ENCODE measurements at places on chromosomes 7 and 10.

DNA sequence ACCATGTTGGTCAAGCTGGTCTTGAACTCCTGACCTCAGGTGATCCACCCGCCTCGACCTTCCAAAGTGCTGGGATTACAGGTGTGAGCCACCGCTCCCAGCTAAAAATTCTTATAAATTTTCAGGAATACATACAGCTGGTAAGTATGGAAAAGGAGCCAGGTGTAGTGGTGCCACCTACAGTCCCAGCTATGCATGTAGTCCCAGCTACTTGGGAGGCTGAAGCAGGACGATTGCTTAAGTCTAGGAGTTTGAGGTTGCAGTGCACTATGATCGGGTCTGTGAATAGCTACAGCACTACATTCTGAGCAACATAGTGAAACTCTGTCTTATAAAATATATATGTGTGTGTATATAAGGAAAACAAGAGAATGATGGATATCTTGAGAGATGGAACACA lies 19.0 kb downstream of the LDB1 start:
- no peak for DNase-seq

DNA sequence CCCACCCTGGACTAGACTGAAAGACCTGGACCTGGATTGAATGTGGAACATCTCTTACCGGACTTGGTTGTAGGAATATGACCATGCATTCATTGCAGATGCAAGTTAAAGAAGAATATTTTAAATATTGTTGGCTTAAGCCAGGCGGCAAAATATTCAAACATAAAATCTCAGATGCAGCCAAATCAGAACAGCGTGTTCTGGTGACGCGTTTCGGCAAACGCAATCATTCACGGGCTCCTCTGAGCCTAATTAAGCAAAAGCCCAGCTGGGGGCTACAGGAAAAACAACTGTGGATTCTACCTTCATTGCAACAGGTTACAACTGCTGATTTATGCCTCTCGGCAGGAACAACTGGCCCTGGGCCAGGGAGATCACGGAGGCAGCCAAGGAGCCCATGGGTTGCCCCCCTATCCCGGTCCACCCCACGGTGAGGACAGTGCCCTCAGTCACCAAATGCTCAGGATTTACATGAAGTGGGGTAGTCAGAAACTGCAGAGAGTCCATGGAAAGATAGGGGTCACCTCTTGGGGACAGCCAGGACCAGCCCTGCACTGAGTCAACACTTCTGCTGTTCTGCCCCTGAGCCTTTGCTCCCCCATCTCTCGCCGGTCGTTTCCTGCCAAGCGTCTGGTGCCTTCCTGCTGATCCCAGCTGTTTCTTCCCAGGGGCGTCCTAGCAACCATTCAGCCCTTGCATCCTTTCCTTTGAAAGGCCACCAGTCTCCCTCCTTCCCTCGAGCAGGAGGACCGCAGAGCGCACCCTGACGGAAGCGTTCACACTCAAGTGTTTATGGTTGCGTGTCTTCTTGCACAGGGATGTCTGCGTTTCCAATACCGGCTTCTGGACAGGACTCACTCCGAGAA lies 64.4 kb upstream of the SFMBT2 start:
- peak; percentile 29 for DNase-seq

DNA sequence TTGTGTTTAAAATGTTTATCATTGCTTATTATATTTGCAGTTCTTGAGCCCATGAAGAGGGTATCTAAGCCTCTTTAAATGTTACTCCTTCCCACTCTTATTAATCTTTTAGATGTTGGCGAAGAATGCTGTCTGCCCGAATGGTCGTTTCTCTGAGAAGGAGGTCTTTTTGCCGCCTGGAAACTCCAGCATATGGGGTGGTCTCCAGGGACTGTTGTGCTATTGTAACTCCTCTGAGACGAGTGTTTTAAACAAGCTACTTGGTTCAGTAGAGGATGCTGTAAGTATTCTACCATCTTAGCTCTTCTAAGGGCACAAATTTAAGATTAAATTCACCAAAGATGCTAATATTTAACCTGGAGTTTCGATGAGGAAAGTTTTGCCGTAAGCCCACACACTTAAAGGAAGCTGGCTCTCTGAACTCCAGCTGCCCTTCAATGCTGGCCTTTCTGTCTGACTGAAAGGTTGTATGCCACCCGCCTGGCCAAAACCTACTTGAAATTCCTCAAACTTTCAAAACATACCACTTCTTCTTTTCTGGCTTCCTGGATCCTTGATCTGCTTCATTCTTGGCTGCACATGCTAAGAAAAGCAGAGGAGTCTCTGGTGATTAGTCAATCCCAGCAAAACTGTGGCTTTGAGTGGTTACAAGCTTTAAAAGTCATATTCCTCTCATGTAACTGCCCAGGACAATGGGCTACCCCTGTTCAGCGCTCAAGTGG lies 74.7 kb downstream of the ABCA13 start:
- no peak for DNase-seq

GRCh38 chr7:26633557-26633956 lies 230.8 kb downstream of the SKAP2 start:
- DNase-seq, result no peak

DNA sequence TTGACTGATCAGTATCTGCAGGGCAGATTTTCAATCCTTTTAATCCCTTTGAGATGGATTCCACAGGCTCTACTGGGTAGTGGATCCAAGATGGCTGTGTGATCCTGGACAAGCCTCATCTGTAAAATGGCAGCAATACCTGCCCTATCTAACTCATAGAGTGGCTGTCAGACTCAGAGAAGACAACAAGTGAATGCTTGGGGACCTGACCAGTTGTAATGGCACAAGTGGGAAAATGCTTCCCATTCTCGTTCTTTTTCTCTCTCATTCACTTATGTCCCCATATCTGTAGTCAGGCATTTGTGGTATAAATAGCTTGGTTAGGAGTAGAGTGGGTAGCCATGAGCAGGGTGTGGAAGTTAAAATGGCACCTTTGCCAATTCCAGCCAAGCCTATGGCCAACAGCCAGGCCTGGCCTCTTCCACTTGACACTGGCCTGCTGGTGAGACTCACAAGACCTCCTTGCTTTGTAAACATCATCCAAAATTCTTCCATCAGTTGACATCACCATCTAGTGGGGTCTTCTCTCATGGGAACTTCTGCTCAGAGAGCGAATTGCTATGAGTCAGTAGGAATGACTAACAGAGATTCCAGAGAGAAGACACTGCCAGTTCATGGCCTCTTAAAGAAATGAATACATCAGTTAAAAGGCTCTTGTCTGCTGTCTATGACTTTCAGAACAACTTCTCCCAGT lies 150.1 kb downstream of the PLPP4 start:
- no peak for DNase-seq

- no peak for DNase-seq
These were observed 22.4 kb upstream of the DRGX start for GRCh38 chr10:49418328-49418727.

GRCh38 chr10:91043173-91043910 lies 122.5 kb upstream of the ANKRD1 start:
- no peak for DNase-seq

- no peak for DNase-seq
These were observed 23.3 kb upstream of the HSPA12A start for GRCh38 chr10:116765648-116766081.

GRCh38 chr7:80826520-80827238 lies 92.2 kb downstream of the SEMA3C start:
- no peak for DNase-seq

DNA sequence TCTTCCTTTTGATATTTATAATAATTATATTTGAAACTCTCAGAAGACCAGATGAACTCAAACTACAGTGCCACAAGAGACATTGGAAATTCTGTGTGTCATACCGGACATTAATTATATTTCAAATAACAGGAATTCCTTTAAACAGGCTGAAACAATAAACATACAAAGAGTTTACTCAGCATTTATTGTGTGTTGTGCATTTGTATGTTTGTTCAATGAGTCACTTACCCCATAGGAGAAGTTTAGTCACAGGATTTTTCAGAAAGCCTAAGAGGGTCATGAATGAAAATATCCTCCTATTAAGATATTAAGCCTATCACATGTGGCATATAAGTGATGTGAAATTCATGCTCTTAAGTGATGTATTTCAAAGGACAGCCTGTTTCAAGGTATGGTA lies 566.8 kb downstream of the CNTNAP2 start:
- DNase-seq, result no peak

DNA sequence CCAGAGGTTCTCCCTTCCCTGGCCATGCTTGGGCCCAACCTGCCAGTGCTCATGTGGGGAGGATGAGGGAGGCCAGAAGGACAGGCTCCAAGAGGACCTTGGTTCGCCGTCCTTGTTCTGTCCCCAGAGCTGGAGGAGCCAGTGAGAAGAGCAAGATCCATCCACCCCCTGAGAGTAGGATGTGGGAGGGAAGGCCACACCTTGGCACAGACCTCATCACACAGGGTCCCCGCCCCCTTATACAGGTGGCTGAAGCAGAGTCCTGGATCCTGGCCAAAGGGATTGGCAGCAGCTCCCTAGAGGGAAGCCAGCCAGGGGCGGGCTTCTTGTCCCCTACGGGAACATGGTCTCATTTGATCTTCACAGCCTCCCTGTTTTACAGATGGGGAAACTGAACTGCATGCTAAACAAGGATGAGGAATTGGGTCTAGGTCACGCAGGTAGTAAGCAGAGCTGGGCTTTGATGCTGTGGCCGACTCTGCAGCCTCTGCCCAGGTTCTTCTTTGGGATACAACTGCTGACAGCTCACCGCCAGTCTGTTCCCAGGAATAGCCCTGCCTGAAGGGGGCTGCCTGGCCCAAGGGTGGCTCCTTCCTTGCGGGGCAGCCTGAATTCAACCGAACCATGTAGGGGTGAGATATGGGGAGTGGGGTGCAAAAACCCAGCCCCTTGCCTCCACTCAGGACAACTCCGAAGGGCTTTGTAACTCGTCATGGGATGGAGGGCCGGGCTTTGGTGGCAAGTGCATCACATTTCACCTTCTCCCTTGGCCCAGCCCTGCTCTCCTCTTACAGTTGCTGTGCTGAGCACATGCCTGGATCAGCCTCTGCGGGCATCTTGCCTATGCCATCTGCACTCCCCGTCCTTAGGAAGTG lies 62.2 kb upstream of the KDM7A start:
- DNase-seq, result no peak

GRCh38 chr10:106255111-106255678 lies 909.3 kb downstream of the SORCS1 start:
- no peak for DNase-seq

GRCh38 chr10:71243756-71244395 lies 31.5 kb downstream of the UNC5B start:
- DNase-seq, result no peak

- DNase-seq, result no peak
These were observed 951.1 kb downstream of the NRG3 start for GRCh38 chr10:82826132-82826531.

- DNase-seq, result no peak
These were observed 11.5 kb downstream of the PPIF start for GRCh38 chr10:79358811-79359210.

DNA sequence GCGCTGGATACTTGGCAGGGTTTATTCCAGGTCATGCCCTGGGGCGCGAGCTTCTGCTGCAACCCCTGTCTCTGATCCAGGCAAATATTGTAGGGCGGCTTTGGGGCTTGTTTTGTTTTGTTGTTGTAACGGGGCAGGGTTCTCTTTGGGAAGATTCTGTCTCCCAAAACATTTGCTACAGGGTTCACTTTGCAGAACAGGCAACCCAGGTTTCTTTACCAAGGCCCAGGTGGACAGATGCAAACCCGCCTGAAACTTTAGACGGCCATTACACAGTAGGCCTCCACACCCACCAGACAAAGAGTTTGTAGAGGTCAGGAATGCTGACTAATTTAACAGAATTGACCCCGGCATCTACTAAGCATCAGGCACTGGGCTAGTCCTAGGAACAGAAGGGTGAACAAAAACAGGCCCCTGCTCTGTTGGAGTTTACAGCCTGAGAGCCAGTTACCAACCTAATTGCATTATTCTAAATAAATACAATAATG lies 567 bp upstream of the CDCA7L start:
- no peak for DNase-seq

DNA sequence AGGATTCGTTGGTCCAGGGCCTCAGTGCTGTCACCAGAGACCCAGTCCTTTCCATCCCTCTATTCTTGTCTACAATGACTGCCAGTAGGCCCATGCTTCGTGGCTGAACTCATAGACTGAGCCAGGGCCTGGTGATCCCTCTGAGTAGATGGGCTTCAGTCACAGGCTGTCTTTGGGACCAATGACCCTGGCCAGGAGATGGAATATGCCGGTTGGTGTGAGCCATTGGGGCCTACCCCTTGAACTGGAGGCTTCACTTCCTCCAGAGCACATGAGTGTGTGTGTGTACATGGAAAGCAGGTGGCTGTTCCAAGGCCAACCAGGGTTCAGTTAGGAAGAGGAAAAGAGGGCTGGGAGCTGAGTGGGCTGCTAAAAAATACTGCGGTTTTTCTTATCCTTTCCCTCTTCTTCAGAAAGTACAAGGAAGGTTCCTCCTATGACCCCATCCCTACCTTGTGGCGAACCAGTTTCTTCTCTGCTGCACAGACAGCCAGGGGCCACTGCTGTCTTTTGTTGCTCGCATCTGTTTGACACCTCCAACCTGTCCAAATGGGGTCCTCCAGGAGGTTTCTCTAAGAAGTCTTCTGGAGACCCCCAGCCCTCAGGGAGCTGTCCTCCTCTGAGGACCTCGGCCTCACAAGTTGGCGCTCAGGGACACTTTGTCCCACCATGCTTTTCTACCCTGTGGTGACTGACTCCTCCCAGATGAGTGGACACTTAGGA lies 36.6 kb downstream of the ADRA2A start:
- no peak for DNase-seq

GRCh38 chr7:47433564-47433895 lies 148.4 kb downstream of the TNS3 start:
- no peak for DNase-seq

DNA sequence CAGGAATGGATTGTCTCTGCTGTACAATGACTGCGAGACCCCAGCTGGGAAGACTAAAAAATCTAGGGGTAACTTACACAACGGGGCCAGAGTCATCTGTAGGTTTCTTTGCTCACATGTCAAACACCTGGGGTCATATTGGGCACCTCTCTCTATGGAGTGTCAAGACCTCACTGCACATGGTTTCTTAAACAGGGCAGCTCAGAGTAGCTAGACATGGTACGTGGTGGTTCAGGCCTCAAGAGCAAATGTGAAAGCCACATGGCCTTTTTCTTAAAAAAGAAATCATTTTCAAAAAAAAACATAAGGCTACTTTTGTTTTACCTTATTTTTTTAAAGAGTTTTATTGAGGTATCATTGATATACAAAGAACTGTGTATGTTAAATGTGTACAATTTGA lies 162.2 kb upstream of the ITGB1 start:
- DNase-seq, result no peak

DNA sequence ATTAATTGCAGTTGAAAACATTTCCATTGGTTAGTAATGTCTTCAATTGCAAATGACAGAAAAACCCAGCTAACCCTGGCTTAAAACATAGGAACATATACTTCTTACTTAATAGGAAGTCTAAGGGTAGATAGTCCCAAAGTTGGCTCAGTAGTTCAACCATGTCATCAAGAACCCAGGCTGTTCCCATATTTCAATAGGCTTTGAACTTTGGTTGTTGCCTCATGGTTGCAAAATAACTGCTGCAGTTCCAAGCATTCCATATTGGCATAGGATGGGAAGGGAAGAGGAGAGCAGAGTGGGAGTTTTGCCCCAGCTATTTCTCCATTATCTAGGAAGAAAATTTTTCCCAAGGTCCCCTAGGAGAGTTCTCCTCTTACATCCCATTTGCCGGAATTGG lies 81.4 kb upstream of the EEPD1 start:
- no peak for DNase-seq

All from iPS DF 6.9 (cell line).